Stimulated activated CD4-positive, alpha-beta T cell treated with anti-CD3 and anti-CD28 coated beads, Interleukin-12 subunit alpha, Interleukin-12 subunit beta, amount 100 ng/mL, for 24 hours (primary cell): ENCODE measurements at places on chromosomes 2 and 18.
A peak's percentile ranks its signal among the peaks of the same experiment; 100 is the strongest.

DNA sequence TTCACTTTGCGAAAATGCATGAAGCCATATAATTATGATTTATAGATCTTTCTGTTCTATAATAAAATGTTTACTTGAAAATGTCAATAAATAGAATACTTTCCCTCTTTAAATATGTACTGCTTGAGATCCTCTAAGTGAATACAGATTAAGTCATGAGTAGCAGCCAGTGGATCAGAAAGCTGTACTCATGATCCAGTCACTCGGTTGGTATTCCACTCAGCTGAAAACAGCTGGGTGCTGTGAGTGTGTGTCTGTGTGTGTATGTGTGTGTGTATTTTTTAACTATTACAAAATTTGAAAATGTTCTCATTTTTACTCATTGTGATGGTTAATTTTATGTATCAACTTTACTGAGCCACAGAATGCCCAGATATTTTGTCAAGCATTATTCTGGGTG is 141.6 kb upstream of the CYP26B1 start:
- no peak for DNase-seq

DNA sequence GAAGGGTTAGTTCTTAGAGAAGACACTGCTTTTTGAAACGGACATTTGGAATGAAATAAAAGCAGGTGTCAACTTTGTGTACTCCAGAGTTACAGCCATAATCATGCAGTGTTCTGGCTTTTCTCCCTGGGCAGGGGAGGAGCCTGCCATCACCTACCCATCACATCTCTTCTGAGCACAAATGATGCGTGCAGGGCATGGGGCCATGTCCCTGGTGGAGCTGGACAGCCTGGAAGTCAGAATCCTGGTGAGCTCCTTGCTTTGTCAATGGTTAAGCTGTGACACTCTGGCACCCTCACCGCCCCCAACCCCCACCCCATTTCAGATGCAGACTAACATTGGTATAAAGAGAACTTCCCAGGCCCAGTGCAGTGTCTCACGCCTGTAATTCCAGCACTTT is 53.1 kb downstream of the PDCL3 start:
- no peak for DNase-seq

- no peak for DNase-seq
Observed at GRCh38 chr2:236677368-236677767, 107.7 kb downstream of the ACKR3 start.

DNA sequence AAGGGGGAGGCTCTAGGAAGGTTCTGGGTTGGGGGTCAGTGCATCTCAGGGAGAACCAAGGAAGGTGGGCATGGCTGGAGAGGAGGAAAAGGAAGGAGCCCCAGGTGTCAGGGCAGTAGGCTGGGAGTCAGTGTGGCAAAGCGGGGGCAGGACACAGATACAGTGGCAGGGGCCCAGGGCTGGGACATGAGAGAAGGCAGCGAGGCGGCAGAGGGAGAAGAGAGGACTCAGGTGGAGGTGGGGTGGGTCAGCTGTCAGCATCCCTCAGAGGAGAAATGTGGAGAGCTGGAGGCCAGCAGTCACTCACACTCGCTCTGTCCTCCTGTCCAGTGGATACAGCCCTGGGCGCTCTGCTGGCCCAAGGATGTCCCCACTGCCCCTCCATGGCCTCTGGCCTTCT is 5.6 kb upstream of the GMPPA start:
- DNase-seq = no peak

GRCh38 chr2:156864753-156865152 is 392.8 kb upstream of the GALNT5 start:
- DNase-seq = no peak

- no peak for DNase-seq
Observed at GRCh38 chr2:35978218-35978617, 377.4 kb upstream of the CRIM1 start.

GRCh38 chr18:3260995-3261372 is 949 bp upstream of the MYL12B start:
- DNase-seq = no peak

- no peak for DNase-seq
Observed at GRCh38 chr2:46657042-46657504, 177.7 kb downstream of the TMEM247 start.

DNA sequence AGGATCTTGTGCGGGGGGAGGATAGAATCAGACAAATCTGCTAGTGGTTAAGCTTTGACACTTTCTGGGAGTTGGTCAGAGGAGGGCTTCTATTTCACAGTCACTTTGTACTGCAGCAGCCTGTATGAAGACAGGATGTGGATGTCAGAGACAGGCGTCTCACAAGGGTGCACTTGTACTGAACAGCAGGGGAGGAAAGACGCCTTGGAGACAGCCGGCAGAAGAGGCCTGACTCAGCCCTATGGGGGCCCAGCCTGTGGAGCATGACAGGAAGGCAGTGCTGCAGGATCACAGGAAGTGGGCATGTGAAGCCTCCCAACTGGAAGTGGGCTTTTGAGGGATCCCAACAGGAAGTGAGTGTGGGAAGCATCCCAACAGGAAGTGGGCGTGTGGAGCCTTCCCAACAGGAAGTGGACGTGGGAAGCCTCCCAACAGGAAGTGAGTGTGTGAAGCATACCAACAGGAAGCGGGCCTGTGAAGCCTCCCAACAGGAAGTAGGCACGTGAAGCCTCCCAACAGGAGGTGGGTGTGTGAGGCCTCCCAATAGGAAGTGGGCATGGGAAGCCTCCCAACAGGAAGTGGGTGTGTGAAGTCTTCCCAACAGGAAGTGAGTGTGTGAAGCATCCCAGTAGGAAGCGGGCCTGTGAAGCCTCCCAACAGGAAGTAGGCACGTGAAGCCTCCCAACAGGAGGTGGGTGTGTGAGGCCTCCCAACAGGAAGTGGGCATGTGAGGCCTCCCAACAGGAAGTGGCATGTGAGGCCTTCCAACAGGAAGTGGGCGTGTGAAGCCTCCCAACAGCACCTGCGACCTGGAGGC is 212.3 kb downstream of the SNTG2 start:
- DNase-seq = peak; percentile 21

GRCh38 chr2:127388423-127389164 is 819 bp upstream of the MAP3K2 start:
- DNase-seq = no peak

DNA sequence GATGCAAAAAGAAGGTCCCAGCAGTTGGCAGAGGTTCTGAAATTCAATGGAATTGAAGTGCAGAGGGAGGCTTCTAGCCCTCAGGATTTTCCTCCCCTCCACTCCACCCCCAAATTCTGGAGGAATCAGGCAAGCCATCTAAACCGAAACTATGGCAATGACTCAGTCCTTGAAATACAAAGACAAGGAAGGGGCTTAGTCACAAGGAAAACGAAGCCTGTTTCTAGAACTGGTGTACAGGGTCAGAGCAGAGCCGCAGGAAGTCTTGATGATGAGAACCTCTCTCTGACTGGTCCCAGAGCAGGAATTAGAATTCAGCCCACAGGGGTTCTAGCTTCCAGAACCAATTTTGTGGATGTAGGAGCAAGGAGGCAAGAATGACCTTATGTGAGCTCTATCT is 111.7 kb upstream of the SCN1A start:
- DNase-seq = no peak

DNA sequence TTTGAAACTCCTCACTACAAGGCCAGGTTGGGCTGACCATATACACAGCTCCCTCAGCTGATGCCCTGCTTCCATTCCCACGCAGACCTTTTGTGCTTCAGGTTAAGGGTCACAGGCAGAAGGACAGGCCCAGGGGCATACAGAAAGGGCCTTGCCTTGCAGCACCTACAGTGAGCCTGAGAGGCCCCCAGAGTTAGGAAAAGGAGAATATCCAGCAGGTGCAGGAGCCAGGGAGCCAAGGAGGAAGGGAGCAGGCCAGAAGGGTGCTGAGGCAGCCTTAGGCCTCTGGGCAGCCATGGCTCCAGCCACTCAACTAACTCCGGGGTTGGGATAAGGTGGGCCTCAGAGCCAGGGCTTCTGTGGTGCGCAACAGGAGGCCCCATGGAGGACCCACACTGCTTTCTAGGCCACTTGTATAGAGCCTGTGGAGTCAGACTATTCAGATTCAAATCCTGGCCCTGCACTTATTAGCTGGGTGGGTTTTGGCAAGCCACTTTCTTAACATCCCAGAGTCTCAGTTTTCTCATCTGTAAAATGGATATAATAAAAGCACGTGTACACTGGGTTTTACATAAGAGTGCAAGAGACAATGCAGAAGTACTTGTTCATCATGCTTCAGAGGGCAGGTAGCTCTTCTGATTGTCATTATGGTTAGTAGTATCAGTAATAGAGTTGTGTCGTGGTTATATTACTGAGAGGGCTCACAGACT is 214.6 kb upstream of the HAAO start:
- no peak for DNase-seq

DNA sequence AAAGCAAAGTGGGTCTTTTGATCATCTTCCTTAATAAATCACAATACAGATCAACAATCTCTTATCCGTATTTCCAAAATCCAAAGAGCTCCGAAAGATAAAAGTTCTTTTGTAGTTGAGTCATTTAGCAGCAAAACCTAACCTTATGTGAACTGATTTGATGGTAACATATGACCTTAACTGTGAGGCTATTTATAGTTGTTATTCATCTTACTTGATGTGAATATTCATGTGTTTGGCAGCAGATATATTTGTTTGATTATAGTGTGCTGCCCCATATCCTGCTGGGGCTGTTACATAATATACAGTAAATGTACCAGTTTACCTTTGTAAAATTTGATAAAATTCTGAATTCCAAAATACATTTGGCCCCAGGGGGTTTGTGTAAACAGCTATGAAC is 158.5 kb downstream of the MYO3B start:
- no peak for DNase-seq

DNA sequence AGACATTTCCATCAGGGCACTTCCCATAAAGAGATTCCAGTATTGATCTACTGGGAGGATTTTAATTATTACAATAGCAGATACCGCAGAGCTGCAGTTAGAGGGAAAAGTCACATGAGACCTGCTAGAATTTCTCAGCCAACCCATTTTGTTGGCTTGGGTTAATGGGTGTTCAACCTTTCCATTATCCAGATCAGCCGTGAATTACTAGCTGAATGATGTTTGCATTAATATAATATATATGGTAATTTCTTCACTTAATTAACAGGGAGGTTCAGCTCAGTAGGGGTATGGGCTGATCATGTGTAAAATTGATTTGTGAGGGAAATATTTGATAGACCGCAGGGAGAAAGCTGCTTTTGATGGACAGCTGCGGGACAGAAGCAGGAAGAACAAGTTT is 56.4 kb upstream of the OTX1 start:
- no peak for DNase-seq

DNA sequence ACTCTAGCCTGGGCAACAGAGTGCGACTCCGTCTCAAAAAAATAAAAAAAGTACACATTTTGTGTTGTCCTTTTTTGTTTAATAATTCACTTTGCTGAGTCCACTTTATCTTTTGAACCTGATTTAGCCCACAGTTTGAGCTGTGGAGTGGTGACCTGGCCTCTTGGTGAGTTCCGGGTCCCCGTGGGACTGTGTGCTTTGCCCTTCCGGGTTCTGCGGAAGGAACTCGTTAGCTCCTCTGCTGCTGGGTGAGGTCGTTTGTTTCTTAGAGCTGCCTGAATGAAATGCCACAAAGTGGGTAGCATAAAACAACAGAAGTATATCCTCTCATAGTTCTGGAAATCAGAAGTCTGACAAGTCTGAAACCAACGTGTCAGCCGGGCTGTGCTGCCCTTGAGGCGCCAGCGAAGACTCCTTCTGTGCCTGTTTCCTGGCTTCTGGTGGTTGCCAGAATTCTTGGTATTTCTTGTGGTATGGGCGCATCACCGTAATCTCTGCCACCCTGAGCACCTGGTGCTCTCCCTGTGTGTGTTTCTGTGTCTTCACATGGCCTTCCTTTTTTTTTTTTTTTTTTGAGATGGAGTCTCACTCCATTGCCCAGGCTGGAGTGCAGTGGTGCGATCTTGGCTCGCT is 3.5 kb downstream of the EFHD1 start:
- no peak for DNase-seq

DNA sequence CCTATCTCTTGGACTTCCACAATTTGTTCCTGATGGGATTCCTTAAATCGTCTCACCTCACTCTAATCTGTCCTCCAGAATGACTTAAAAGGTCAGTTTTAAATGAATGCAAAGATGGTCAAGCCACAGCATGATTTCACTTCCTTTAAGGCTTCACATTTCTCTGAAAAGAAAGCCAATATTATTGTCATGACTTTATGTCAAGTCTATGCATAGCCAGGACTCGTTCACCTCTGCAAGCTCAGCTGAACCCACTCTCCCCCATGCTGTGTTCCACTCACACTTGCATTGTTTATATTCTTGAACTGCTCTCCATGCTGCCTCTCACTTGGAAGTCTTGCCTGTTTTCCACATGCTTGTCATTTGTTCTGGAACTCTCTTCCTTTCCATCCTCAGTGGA is 298.4 kb upstream of the MMADHC start:
- DNase-seq = no peak
